Stimulated activated CD4-positive, alpha-beta T cell treated with anti-CD3 and anti-CD28 coated beads, Interleukin-4, amount 100 ng/mL, for 48 hours (primary cell): ENCODE measurements at places on chromosomes 13 and 19.

GRCh38 chr13:33145667-33146066, 129.4 kb downstream of the KL start:
- no peak for DNase-seq

GRCh38 chr19:4493929-4494690, 22.0 kb downstream of the HDGFL2 start:
- DNase-seq = no peak

DNA sequence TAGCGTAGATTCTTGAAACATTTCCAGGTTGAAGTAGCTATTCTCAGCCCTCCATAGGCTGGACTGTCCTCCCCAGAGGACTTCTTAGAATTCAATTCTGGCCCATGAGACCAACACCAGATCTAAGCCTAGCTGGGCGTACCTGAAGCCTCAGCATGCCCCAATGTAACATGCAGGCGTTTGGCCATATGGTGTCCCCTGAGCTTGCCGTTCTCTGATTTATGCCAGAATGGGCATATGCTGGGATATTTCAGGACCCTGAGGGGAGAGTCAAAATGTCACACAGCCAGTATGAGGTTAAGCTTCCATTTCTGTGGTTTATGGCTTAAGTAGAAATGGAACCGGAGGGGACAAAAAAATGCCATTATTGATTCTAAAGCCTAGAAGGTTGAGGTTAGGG, 317.7 kb upstream of the OBI1 start:
- DNase-seq = no peak

DNA sequence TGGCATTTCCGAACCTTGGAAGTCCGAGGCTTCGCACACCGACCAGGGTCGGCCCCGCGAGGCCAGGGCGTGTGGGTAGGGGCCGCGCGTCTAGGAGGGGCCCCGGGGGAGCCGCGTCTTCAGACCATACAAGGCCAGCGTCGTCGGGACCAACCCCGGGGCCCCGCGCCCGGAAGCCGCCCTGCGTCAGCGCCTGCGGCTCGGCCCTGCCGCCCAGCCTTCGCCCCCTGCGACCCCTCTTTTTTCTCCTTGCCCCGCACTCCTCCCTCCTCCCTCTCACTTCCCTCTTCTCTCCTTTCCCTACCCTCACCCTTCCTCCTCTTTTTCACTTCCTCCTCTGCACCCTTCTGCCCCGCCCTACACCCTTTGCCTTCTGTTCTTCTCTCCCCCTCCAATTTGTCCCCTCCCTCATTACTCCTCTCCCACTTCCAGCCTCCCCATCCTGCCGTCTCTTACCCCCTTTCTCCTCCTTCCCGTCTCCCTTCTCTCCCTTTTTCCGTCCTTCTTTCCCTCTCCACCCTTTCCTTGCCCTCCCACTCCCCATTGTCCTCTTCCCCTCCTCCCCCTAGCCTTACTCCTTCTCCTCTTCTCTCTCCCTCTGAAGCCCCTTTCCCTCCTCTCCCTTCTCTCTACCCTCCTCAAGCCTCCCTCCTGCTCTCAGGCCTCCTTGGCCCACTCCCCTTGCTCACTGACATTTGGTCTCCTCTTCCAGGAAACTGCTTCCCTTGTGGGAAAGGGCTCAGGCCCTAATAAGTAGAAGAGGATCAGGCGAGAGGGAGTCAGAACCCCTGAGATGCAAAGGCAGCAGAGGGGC, 2.2 kb upstream of the PLEKHG2 start:
- DNase-seq = no peak
